GDM1 (cell line): ENCODE measurements at places on chromosomes 2 and 18.

- DNase-seq, result no peak
These were observed 116.9 kb downstream of the TPGS2 start for GRCh38 chr18:36711813-36712444.

GRCh38 chr2:182077448-182078142, 91.9 kb downstream of the PPP1R1C start:
- DNase-seq, result peak; percentile 34

DNA sequence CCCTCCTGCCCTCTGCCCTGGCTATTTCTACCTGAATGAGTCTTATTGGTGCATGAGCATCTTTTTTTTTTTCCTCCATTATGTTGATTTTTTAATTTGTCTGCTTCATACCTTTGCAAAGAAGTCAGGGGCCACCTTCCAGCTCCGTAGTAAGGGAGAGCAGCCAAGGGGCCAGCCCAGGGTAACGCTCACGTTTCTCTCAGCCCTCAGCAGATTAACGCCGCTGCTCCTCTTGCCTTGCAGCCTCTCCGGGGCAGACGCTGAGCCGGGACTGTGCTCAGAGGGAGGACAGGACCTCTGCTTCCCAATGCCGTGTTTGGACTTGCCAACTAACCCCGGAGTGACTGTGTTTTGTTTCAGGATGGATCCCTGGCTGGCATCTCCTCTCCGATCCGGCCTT, 241.7 kb downstream of the ATAD2B start:
- no peak for DNase-seq

DNA sequence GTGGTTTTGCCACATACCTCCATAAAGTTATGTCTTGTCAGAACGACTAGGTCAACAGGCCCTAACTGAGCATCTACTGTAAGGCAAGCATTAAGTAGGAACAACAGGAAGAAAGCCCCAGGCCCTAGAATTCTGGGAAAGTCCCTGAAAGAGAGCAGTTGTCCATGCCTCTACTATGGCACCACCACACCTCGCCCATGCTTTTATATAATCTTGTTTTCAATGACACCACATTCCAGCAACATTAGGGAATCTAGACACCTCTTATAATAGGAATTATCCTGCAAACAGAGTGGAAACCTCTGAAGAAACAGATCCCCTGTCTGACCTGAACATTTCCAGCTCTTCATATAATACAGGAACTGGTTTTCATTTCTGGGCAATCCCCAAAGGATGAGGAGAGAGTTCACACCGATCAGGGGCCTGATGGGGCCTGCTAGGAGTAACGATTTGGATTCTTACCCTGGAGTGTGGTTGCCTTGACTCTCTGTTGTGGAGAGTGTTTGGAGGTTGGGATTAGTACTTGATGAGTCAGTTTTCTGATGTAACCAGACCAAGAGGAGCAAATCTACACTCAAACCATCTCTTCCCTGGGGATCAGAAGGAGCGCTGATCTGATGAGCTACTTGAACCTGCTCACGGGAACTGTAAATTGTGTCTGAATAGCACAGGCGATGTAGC, 31.9 kb upstream of the CEP68 start:
- no peak for DNase-seq

DNA sequence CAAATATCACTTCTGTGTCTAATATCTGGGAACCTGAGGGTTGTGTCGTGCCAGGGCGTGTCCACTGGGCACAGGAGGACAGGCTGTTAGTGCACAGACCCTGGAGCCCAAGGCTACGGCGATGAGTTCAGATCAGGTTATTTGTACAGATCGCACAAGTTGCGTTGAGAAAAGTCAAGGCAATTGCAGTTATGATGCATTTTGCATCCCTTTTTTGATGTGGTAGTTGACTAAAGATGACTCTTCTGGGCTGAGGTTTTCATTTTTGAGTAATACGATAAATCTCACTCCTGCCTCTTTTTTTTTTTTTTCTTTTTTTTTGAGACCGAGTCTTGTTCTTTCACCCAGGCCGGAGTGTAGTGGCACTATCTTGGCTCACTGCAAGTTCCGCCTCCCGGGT, 7.2 kb downstream of the RBFA start:
- no peak for DNase-seq
